ENCODE measurements at places on chromosomes 3 and 15. TPM values are rescaled to one million over a fixed set of nuclear protein-coding genes. Genes with fewer than 3 reads are reported as not detected.
A peak's percentile ranks its signal among the peaks of the same experiment; 100 is the strongest.

GP9 gene
- 0.35 TPM for total RNA-seq

ZNF148 gene
- 67.1 TPM for total RNA-seq

GRCh38 chr15:69991551-69991980, 106.2 kb downstream of the TLE3 start:
- no peaks in the 10 kb centered on the region for H3K27me3 ChIP-seq
- no peaks in the 10 kb centered on the region for H3K4me1 ChIP-seq
- no peak overlapping the region for H3K4me3 ChIP-seq
- no peaks in the 10 kb centered on the region for H3K36me3 ChIP-seq

- no peaks in the 10 kb centered on the region for H3K27me3 ChIP-seq
- H3K4me3 ChIP-seq, result no peak overlapping the region
- no peaks in the 10 kb centered on the region for H3K4me1 ChIP-seq
- DNase-seq, result no peak
- no peaks in the 10 kb centered on the region for H3K36me3 ChIP-seq
These were observed 391.1 kb upstream of the MDFIC2 start for GRCh38 chr3:70703305-70704102.

DNA sequence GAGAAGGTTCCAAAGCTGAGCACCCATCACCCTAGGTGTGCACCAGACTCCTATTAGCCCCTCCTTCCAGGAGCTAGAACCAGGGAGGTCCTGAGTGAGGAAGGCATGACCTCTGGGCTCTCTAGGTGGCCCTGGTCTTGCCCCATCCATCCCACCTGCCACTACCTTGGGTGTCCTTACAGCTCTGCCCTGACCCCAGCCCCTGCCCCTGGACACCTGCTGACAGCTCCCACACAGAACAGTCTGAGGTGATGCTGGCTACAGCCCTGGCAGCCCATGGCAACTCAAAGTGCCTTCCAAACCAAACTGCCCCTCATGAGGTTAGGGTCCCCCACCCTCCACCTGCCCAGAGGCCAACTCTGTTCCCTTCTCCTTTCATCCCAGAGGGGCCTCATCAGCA, 37.2 kb downstream of the GOLGA6A start:
- no peak overlapping the region for H3K4me3 ChIP-seq
- H3K4me1 ChIP-seq, result peaks cover 11% of the 10 kb centered on the region
- no peak for DNase-seq
- peak overlapping the region; percentile 39 for H3K27ac ChIP-seq
- H3K36me3 ChIP-seq, result no peaks in the 10 kb centered on the region

GRCh38 chr3:47261301-47261700, 21.3 kb downstream of the KIF9 start:
- H3K27me3 ChIP-seq, result no peaks in the 10 kb centered on the region
- no peak overlapping the region for H3K4me3 ChIP-seq
- DNase-seq, result no peak
- no peaks in the 10 kb centered on the region for H3K36me3 ChIP-seq
- no peaks in the 10 kb centered on the region for H3K4me1 ChIP-seq

- H3K36me3 ChIP-seq, result no peaks in the 10 kb centered on the region
- H3K27me3 ChIP-seq, result no peaks in the 10 kb centered on the region
- peak overlapping the region; percentile 98 for H3K27ac ChIP-seq
- H3K4me3 ChIP-seq, result peak overlapping the region; percentile 68
- no peaks in the 10 kb centered on the region for H3K4me1 ChIP-seq
These were observed 1.7 kb downstream of the NR2C2 start for GRCh38 chr3:14949126-14949525.

GRCh38 chr3:147669077-147669476, 259.9 kb downstream of the ZIC1 start:
- no peak overlapping the region for H3K27ac ChIP-seq
- H3K4me3 ChIP-seq, result no peak overlapping the region
- H3K36me3 ChIP-seq, result no peaks in the 10 kb centered on the region
- no peaks in the 10 kb centered on the region for H3K27me3 ChIP-seq

GRCh38 chr15:40949756-40950207, 3.5 kb upstream of the CHAC1 start:
- H3K4me1 ChIP-seq, result peaks cover 4% of the 10 kb centered on the region
- H3K27me3 ChIP-seq, result no peaks in the 10 kb centered on the region
- H3K27ac ChIP-seq, result no peak overlapping the region
- H3K36me3 ChIP-seq, result no peaks in the 10 kb centered on the region
- H3K4me3 ChIP-seq, result no peak overlapping the region
- no peak for DNase-seq

DNA sequence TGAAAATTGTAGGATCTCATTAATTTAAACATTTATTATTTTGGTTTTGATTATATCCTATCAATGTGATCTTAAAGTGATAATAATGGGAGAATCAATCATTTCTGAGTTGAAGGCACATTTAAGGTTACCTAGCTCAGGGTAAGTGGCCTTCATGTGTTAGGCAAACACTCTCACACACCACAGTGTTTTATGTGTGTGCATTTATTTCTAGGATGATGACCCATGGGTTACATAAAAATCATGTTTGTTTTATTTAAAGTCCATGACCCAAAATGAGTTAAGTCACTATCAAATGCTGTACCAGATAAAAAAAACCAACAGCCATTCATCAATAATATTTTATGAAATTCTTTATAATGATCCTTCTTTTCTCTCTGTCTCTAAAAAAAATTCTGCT, 520.8 kb downstream of the GRM7 start:
- H3K27me3 ChIP-seq, result no peaks in the 10 kb centered on the region
- no peak for DNase-seq
- H3K36me3 ChIP-seq, result no peaks in the 10 kb centered on the region
- no peaks in the 10 kb centered on the region for H3K4me1 ChIP-seq
- H3K4me3 ChIP-seq, result no peak overlapping the region
- no peak overlapping the region for H3K27ac ChIP-seq

DNA sequence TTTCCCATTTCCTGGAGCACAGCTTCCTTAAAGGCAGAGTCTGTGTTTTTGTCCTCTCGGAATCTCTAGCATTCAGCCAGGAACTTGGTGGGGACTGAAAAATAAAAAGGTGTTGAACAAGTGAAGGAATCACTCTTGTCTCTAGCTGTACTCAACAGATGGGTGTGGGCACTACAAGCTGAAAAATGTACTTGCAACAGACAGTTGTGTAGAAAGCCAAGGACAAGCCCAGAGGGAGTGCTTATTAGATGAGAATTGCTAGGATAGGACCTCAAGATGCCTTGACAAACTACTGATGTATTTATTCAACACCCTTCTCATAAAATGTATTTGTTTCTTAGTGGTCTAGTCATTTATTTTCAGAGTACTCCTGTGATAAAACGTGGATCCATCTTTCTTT, 95.1 kb downstream of the CHCHD6 start:
- no peak for DNase-seq
- H3K4me3 ChIP-seq, result no peak overlapping the region
- no peaks in the 10 kb centered on the region for H3K36me3 ChIP-seq
- H3K27ac ChIP-seq, result no peak overlapping the region
- no peaks in the 10 kb centered on the region for H3K4me1 ChIP-seq

Data from uterus (tissue), 4 donors.